Activated CD4-positive, alpha-beta memory T cell treated with anti-CD3 and anti-CD28 coated beads, Interleukin-2, amount 10 ng/mL, durations not matched to agents 7 days and 5 days (primary cell): ENCODE measurements at places on chromosomes 2 and 18. TPM values are rescaled to one million over a fixed set of nuclear protein-coding genes. Genes with fewer than 3 reads are reported as not detected.

Gene GRHL1
- 2.0 TPM for total RNA-seq

Gene SAG
- 0.10 TPM for total RNA-seq

Gene CD207
- total RNA-seq, result not detected

Gene WDR7
- total RNA-seq, result 33.0 TPM

Gene OTX1
- 0.30 TPM for total RNA-seq

Gene TBR1
- total RNA-seq, result not detected

Gene QPCT
- total RNA-seq, result not detected

GRCh38 chr2:232835687-232836208 lies 34.3 kb upstream of the SNORC start:
- H3K36me3 ChIP-seq, result peaks cover 50% of the 10 kb centered on the region
- H3K4me1 ChIP-seq, result peaks cover 37% of the 10 kb centered on the region
- H3K27ac ChIP-seq, result no peak overlapping the region
- no peak overlapping the region for H3K4me3 ChIP-seq

DNA sequence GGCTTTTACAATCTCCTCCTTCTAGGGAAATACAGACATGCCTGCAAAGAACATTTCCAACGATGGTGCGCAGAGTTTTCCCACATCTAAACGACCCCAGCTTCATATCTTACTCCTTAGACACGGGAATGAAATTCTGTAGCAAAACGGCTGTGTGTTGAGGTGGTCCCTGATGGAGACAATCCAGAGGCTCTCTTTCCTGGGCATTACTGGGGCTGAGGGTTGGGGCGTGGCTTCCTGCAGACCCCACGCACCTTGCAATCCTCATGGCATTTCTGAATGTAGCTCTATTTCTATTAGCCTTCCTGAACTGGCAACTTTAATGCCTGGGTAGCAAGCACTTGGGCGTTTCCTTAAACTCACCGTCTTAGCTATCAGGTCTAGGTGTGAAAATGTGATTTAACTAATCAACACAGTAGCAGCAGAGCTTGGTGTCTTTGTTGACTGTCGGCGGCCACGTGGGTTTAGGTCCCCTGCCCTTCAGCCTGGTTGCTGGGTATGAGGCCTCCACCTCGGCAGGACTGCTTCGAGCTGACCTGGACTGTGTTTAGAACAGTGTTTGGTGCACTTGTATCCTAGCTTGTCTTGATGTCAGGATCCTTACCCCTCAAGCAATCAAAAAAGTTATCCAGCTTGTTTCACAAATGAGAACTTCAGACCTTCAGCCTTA lies 242.8 kb downstream of the GBX2 start:
- H3K4me3 ChIP-seq, result no peak overlapping the region
- no peaks in the 10 kb centered on the region for H3K4me1 ChIP-seq
- H3K36me3 ChIP-seq, result no peaks in the 10 kb centered on the region
- no peaks in the 10 kb centered on the region for H3K27me3 ChIP-seq
- DNase-seq, result no peak
- H3K27ac ChIP-seq, result no peak overlapping the region

GRCh38 chr18:63319383-63320122 lies at the start of gene BCL2:
TSS of gene BCL2 (minus strand) at chr18:63319769.
- no peak for DNase-seq
- H3K36me3 ChIP-seq, result peaks cover 48% of the 10 kb centered on the region
- peak within 1 kb of the TSS; percentile 92 for H3K4me3 ChIP-seq
- peaks cover 32% of the 10 kb centered on the region for H3K4me1 ChIP-seq
- peak within 1 kb of the TSS; percentile 92 for H3K27ac ChIP-seq

DNA sequence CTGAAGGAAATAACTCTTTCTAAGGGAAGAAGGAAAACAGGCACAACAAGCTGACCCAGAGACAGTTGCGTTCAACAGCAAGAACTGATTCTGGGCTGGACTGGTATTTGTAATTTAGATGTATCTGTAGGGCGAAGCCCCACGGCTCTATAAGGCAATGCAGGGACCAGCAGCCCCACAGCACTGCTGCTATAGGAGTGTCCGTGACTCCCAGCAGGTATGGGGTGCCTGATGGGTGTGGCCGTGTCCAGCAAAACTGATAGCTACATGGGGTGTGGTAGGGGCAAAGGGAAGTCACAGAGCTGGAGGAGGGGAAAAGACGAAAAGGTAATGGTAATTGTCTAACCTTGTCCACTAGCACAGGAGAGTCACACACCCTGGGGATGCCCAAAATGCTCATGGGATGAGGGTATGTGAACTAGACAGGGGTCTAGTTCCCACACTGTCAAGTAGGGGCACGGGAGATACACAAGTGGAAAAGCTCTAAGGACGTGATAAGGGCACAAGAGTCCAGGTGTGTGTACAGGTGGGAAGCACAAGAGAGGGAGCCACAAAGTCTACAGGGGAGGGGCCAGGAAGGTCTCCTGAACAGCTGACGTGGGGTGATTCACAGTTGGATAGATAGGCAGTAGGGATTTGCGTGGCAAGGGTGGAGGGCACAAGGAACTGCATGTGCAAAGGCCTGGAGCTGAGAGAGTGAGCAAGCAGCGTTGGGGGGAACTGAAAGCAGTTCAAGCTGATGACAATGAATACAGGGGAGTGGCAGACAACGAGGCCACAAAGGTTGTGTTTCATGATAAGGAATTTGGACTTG lies 48.5 kb upstream of the ASPRV1 start:
- DNase-seq, result no peak
- H3K27me3 ChIP-seq, result no peaks in the 10 kb centered on the region
- H3K27ac ChIP-seq, result peak overlapping the region; percentile 2
- peaks cover 22% of the 10 kb centered on the region for H3K36me3 ChIP-seq

GRCh38 chr18:3265564-3266033 lies 3.7 kb downstream of the MYL12B start:
- no peak overlapping the region for H3K27ac ChIP-seq
- peaks cover 58% of the 10 kb centered on the region for H3K36me3 ChIP-seq
- DNase-seq, result no peak
- peaks cover 65% of the 10 kb centered on the region for H3K4me1 ChIP-seq
- H3K27me3 ChIP-seq, result no peaks in the 10 kb centered on the region

DNA sequence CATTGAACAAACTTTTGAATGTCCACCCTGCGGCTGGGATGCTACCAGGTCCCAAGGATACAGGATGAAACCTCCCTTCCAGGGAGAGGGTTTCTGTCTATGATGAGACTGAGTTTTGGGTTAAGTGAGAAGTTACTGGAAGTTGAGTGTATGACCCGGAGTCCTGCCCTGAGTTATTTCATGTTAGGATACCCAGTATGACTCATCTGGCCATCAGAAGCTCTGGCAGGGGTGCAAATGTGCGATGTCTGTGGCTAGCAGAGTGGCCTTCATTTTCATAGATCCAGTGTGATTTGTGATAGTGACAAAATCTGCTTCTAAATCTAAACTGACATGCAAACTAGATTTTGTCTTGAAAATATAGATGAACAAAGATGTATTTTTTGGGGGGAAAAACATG lies 55.3 kb downstream of the KCTD1 start:
- no peaks in the 10 kb centered on the region for H3K27me3 ChIP-seq
- no peaks in the 10 kb centered on the region for H3K36me3 ChIP-seq
- H3K4me1 ChIP-seq, result no peaks in the 10 kb centered on the region
- no peak for DNase-seq

- H3K27me3 ChIP-seq, result peaks cover 30% of the 10 kb centered on the region
- peak overlapping the region; percentile 63 for H3K4me3 ChIP-seq
- DNase-seq, result no peak
- peaks cover 5% of the 10 kb centered on the region for H3K36me3 ChIP-seq
Observed at GRCh38 chr2:65300134-65300760, 72.6 kb downstream of the ACTR2 start.

GRCh38 chr2:120898961-120899750 lies 163.5 kb downstream of the GLI2 start:
- no peak for DNase-seq
- H3K27me3 ChIP-seq, result peaks cover 2% of the 10 kb centered on the region
- no peak overlapping the region for H3K4me3 ChIP-seq

DNA sequence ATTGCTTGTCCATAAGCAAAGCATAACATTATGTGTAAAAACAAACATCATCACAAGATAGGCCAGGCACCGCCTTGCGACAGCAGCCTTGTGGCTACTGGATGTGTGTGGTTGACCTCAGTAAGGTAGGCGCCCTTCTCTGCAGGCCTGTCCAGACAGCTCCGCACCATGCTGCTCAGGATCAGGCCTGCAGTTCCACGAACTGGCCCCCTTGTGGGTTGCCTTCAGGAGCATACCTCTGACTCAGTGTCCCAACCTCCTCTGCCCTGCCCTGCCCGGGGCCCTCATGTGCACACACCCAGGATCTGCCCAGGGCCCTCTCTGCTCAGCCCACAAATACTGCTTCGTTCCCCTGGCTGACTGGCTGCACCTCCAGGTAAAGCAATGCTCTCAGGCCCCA lies 16.1 kb upstream of the ZNF236 start:
- H3K27ac ChIP-seq, result no peak overlapping the region
- DNase-seq, result no peak
- peaks cover 18% of the 10 kb centered on the region for H3K4me1 ChIP-seq

GRCh38 chr2:195711478-195711877 lies 54.5 kb downstream of the SLC39A10 start:
- H3K4me1 ChIP-seq, result no peaks in the 10 kb centered on the region
- no peak overlapping the region for H3K27ac ChIP-seq
- peaks cover 38% of the 10 kb centered on the region for H3K36me3 ChIP-seq

DNA sequence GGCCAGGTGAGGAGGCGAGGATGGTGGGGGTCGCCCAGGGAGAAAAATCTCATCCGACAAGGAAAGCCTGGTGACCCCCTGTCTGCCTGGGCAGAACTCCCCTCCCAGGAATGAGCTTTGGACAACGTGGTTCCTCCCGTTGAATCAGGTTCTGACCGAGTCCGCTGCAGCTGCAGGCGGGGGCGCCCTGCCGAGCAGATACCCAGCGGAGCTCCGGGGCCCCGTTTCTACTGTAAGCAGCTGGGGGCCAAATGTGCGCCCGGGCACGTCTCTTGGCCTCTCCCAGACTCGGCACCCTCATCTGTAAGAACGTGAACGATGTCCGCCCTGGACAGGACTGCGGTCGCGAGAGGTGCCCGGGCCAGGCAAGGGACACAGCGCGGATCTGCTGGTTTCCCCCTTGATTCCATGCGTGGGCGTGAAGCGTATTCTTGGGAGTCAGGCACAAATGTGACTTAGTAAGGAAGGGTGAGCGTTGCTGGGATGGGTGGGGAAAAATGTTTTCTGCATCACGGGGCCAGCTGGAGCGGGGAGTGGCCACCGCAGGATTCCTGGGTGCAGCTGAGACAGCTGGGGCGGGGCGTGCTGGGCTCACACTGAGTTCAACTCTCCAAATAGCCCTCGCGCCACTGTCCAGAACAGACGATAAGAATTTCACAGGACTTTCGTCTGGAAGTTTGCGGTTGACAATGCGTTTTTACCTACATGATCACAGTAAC lies 20.2 kb upstream of the TUBB6 start:
- peaks cover 42% of the 10 kb centered on the region for H3K27me3 ChIP-seq
- H3K27ac ChIP-seq, result no peak overlapping the region
- no peak for DNase-seq
- no peaks in the 10 kb centered on the region for H3K36me3 ChIP-seq

DNA sequence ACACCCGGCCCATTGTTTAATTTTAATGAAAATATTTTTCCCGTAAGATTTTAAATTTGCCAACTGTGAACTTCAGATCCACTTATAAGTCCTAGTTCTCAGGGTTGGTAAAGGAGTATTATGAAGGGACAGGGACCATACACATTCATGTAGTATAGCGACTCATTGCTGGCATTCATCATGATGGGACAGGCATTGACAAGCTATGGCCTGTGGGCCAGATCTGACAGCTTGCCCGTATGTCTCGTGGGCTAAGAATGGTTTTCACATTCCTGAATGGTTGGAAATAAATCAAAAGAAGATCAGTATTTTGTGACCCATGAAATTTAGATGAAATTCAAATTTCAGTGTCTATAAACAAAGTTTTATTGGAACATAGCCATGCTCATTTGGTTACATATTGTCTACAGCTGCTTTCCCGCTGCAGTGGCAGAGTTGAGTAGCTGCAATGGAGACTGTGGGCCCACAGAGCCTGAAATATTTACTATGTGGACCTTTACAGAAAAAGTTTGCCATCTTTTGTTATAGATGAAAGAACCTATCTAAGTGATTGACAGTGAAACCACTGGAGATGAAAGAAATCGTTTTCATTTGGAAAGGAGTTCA lies 4.1 kb downstream of the RAPGEF4 start:
- no peak overlapping the region for H3K4me3 ChIP-seq
- H3K4me1 ChIP-seq, result peaks cover 2% of the 10 kb centered on the region
- H3K27me3 ChIP-seq, result peaks cover 47% of the 10 kb centered on the region
- H3K36me3 ChIP-seq, result no peaks in the 10 kb centered on the region
- no peak overlapping the region for H3K27ac ChIP-seq
